ENCODE measurements at places on chromosomes 3 and 15.
A peak's percentile ranks its signal among the peaks of the same experiment; 100 is the strongest.

DNA sequence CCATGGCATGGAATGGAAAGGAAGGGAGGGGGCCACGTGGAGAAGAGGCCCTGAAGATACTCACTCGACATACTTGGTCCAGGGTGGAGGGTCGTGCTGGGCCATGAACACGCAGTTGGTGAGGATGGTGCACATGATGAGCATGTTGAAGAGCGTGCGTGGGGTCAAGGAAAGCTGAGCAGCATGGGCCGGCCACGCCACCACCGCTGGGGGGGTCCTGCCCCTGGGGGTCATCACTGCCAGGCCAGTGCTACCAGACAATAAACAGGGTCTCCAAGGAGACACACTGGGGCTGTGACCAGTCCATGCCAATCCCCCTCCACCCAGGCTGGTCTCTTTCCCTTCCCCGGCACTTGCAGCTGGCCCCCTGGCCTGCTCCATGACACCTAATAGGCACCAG, 27.2 kb downstream of the SCN5A start:
- no peak for DNase-seq

- no peak for DNase-seq
Observed at GRCh38 chr3:50130436-50130835, 24.7 kb upstream of the SEMA3F start.

GRCh38 chr3:58629629-58630028, 36.9 kb downstream of the FAM3D start:
- DNase-seq = no peak

GRCh38 chr15:101490408-101490891, 943 bp upstream of the PCSK6 start:
- no peak for DNase-seq

- no peak for DNase-seq
Observed at GRCh38 chr3:69737392-69737791, 1.9 kb upstream of the MITF start.

GRCh38 chr3:11413071-11413470, 140.9 kb downstream of the ATG7 start:
- DNase-seq = no peak

DNA sequence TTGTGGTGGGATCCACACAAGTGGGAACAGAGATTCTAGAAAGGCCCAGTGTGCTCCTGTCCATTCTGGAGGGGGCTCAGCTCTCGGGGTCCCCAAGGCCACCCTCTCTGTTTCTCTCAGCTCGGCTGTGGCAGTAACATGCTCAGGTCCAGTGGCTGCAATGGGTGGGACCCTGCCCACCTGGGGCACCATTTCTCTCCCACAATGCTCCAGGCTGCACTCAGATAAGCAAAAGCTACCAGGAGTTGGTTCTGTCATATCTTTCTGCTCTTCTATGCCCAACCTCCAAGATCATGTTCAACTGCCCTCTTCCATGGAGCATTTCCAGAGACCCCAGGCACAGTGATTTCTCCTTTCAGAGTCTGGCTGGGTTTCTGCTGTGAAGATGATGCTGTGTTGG, 40.8 kb downstream of the ITGA11 start:
- no peak for DNase-seq

GRCh38 chr3:141940194-141940776, 63.8 kb downstream of the ATP1B3 start:
- DNase-seq = peak; percentile 26

GRCh38 chr15:99076109-99076508, 28.8 kb upstream of the SYNM start:
- DNase-seq = no peak

DNA sequence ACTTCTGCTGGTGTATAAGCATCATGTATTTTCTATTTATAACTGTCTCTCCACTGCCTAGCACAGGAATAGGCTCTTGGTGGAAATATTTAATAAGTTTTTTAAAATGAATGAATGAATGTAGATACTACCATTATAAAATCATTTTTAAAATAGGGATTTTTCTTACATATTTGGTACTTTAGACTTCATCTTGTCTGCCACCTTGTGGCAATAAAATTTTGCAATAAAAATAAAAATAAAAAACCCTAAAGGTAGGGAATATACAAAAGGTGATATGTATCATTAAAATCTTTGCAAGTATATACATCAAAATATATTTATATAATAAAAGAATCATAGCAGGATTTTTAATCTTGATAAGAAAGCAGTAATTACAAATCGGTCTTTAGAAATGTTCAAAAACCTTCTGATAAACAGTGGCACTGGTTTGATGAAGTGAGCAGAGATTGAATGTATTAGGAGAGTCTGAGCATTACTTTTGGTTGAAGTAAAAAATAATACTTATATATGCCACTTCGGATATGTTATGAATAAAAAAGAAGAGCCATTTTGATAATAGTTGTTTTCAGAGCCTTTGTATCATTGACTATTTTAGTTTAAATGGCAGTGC, 95.2 kb downstream of the SPATA16 start:
- no peak for DNase-seq

DNA sequence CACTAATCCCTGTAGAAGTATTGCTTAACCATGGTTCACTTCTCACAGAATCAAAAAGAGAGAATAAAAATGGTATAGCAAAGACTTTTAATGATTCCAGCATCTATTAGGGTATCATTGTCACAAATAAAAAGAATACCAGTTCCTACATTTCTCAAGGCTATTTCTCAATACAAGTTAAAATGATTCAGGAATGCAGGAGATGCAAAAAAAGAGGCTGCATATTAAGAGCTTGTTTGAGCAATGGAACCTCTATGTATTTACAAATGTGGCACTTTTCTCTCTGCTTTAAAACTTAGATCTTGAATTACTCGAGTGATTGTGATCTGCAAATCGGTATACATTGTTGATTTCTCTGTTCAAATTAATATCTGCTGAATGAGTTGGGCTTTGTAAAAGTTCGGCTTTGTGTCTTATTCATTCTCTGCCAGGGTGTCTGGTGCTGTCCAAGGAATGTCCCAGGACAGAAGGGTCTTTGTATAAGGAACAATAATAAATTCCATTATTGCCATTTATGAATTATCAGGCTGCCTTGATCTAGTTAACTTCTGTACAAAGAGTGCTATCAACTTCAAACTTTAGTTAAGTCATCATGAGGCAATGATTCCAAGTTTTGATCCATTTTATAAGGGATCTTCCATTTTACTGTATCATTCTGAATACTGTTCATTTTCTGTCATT, 364.2 kb downstream of the RBMS3 start:
- DNase-seq = no peak

- DNase-seq = no peak
Observed at GRCh38 chr3:120909602-120909878, 1.5 kb downstream of the STXBP5L start.

- DNase-seq = no peak
Observed at GRCh38 chr15:22933641-22934061, 46.5 kb downstream of the CYFIP1 start.

DNA sequence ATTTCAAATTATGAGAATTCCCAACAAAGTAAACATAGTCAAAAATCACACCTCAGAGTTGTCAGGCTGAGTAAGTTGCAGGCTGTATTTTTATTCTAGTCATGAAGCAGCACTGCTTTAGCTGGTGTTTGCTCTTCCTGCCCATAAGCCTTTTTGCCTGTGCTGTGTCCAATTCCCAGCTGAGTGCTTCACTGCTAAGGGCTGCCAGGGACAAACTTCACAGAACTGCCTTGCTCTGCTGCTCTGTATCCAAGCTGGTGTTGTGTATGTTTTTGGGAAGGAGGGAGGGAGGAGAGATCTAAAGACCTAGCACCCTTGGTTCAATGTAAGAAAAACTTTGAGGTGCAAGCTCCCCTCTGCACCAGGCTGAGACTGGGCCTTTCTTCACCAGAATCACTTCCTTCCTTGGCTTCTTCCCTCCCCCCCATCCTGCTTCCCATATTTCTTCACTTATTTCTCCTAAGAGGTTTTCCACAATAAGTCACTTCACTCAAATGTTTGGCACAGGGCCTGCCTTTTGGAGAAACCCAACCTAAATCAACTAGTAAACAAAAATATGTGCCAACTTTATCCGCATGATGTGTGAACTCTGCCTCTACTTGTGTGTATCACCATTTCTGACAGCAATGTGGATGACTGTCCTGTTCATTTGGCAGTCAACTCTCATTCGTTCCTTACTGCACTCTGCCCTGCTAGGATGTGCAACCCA, 156.1 kb downstream of the TBL1XR1 start:
- DNase-seq = peak; percentile 54

- DNase-seq = no peak
Observed at GRCh38 chr3:13653631-13654279, 104.8 kb downstream of the FBLN2 start.

GRCh38 chr3:149019580-149019979, 28.2 kb downstream of the GYG1 start:
- DNase-seq = no peak

GRCh38 chr3:11078826-11079515, 75.3 kb upstream of the HRH1 start:
- no peak for DNase-seq

GRCh38 chr15:73398861-73399260, 30.1 kb upstream of the HCN4 start:
- DNase-seq = no peak

DNA sequence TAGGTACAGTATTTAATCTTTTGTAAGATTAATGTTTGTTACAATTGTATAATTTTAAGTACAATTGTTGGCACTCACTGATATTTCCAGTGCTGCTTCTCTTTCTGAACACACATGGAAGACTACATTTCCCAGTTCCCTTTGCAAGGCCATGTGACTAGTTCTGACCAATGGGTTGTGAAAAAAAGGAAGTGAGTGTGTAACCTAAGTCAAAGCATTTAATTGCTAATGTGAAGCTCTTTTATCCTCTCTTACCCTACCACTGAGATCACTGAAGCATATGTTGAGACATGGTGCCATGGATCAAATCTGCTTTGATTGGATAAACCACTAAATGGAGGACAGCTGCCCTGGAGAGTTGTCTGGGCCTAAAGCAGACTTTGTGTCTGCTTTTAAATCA, 83.9 kb upstream of the PLXND1 start:
- peak; percentile 91 for DNase-seq

DNA sequence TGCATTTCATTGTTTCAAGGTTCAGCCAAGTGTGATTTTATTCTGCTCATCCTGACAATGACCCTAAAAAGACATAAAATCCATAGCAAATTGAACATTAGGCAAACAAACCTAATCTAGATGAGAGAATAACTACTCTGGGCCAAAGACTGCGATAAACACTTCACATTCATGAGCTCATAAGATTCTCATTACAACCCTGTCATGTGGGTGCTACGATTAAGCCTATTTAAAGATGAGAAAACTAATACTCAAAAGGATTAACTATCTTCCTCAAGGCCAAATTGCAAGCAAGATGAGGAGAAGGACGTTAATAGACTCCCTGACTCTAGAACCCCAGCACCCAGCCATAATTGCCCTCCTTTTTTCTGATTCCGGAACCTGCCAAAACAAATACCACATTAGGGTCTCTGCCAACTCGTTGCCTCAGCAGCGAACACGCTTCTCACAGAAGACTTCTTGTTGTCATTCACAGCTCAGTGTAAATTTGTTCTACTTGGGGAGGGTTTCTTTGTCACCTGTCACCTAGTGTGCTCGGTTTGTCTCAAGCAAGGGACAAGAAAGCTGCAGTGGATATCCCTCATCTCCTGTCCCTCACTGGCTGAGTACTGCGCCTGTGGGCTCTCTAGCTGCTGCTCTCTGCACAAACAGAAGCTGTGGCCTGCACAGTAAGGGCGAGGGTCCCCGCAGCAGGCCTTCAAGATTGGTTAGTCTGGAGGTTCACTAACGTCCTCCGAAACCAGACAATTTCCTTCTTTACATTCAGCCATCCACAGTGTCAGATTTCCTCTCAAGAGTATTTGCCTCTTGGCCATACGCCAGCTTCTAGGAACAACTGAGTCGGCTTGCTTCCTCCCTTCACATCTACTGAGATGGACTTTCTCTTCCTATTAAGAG, 200.0 kb upstream of the UBE2E2 start:
- DNase-seq = peak; percentile 58

DNA sequence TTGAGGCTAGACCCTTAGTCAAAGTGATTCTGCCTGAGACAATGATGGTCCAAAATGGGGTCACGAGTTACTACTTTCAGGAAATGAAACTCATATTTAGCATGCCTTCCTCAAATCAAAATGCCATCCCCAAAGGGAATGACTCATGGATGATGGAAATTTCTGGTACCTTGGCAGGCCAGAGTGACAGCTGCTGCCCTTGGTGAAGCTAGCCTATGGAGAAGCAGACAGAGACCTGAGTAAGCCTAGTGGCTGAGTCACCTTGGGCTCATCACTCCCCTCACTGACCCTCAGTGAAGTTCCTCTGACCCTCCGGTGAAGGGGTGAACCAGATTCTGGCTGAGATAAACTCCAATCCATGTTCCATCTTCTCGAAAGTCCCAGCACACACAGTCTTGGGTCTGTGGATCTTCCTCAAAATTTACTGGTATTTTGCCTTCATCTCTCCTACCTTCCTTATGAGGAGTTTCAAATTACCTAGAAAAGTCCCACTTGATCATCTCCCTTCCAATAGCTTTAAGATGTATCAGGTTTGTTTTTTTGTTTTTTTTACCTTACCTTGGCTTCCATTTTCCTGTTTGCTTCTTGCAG, 54.5 kb upstream of the ABHD17C start:
- DNase-seq = no peak

DNA sequence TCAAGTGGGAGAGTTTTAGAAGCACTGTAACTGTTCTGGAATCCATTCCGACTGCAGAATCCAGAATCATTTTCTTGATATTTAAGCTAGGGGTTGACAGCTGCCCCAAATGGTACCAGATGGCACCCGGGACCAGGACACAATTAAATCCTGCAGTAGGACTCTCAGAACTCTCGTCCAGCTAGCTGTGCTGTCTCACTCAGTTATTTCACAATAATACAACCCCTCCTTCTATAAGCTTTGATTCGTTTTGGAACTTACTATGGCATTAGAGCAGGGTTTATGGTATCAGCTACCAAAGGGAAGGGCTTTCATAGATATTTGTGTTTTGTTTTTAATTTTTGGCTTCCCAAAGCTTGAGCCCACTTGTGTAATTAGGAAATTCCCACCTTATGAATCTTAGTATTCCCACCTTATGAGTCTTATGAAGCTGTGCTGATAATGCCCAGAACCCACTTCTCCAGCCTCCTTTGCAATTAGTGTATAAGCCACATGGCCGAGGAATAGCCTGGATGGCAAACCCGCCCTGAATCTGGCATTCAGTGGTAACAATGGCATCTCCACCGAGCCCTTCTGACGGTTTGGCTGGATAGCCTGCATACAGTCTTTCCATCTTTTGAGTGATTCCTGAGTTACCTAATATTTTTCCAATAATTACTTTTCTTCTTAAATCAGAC, 120.1 kb downstream of the UACA start:
- no peak for DNase-seq

GRCh38 chr3:2523281-2523836, 424.7 kb downstream of the CNTN4 start:
- DNase-seq = no peak

DNA sequence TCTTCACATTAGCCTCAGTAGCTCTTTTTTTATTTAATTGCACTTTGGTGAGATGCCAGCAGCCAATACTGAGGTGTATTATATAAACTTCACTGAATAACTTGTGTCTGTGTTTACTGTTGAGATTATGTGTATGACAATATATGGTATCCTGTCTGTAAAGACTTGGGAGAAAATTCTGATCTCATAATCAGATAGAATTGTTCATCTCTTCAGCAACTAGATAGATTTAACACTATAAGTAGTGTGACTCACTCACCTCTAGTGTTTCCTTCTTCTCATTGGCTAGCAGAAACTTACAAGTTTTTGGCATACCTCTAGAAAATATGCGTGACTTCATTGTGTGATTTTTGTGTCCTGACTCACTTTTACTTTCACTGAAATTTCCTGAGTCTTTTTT, 67.6 kb upstream of the TGFBR2 start:
- no peak for DNase-seq
